Mononuclear cell (primary cell): ENCODE measurements at places on chromosomes 7 and 10. TPM values are rescaled to one million over a fixed set of nuclear protein-coding genes. Genes with fewer than 3 reads are reported as not detected.

The CHN2 gene
- 9.9 TPM for total RNA-seq

The NEUROD6 gene
- total RNA-seq: not detected

The EIF5AL1 gene
- 0.73 TPM for total RNA-seq

The FXYD4 gene
- not detected for total RNA-seq

The ATAD1 gene
- total RNA-seq: 63.8 TPM

The UFSP1 gene
- total RNA-seq: 1.5 TPM

The OGA gene
- total RNA-seq: 346 TPM

The BMPER gene
- 0.21 TPM for total RNA-seq

The DGKI gene
- total RNA-seq: 0.21 TPM

The TMED4 gene
- total RNA-seq: 81.5 TPM

The PRPS1L1 gene
- 0.31 TPM for total RNA-seq

The SLC18A2 gene
- total RNA-seq: 2.8 TPM

The VSTM4 gene
- total RNA-seq: 0.10 TPM

The SPDYE1 gene
- under 0.01 TPM for total RNA-seq

The PRF1 gene
- total RNA-seq: 60.4 TPM

The NEUROG3 gene
- total RNA-seq: not detected

The MSRB2 gene
- total RNA-seq: 1.4 TPM

The COA1 gene
- 69.3 TPM for total RNA-seq

The STEAP4 gene
- 2.3 TPM for total RNA-seq

The PNLIPRP3 gene
- not detected for total RNA-seq

The NPSR1 gene
- total RNA-seq: not detected

The DNAJC9 gene
- total RNA-seq: 15.5 TPM

The CYP3A7 gene
- not detected for total RNA-seq

The MRPS16 gene
- total RNA-seq: 27.2 TPM

The MBL2 gene
- not detected for total RNA-seq

The SRGN gene
- 1,782 TPM for total RNA-seq

The ARHGEF5 gene
- total RNA-seq: 5.1 TPM

The OR2A42 gene
- 0.10 TPM for total RNA-seq

The STOX1 gene
- 0.21 TPM for total RNA-seq

The PDZD7 gene
- 0.21 TPM for total RNA-seq

The LIPF gene
- total RNA-seq: not detected

The RAMP3 gene
- 0.31 TPM for total RNA-seq

The GCK gene
- total RNA-seq: 0.21 TPM

The PDE6C gene
- total RNA-seq: not detected

The CXCL12 gene
- total RNA-seq: under 0.01 TPM

The OAT gene
- 74.1 TPM for total RNA-seq

The MIOS gene
- 78.3 TPM for total RNA-seq

The STEAP1 gene
- 0.21 TPM for total RNA-seq

The DCLRE1A gene
- 1.4 TPM for total RNA-seq

The IL15RA gene
- 5.1 TPM for total RNA-seq

The CALHM3 gene
- total RNA-seq: not detected

The KCNH2 gene
- total RNA-seq: 0.94 TPM

The EN2 gene
- total RNA-seq: not detected
